Stimulated activated naive CD8-positive, alpha-beta T cell treated with anti-CD3 and anti-CD28 coated beads, Interleukin-15, amount 100 ng/mL, for 72 hours (primary cell): ENCODE measurements at places on chromosomes 2 and 18.

GRCh38 chr18:68803356-68803755 is 5.5 kb downstream of the CCDC102B start:
- no peak for DNase-seq

GRCh38 chr18:67509741-67510391 is 6.7 kb downstream of the DSEL start:
- DNase-seq = no peak

DNA sequence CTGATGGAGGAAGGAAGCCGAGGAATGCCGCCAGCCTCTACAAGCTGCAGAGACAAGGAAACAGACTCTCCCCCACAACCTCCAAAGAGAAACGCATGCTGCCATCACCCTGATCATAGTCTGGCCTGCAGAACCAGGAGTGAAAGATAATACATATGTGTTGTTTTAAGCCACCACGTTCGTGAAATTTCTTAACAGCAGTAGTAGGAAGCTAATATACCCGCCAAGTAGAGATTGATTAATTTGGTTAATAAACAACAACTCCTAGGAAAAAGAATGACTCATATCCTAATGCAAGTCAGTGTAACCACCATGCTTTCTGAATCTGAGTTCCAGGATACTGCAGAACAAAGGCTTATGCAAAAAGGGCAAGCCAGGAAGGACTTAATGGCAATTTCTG is 36.6 kb downstream of the LONRF2 start:
- DNase-seq = no peak

- DNase-seq = no peak
These were observed 35.2 kb upstream of the TEX51 start for GRCh38 chr2:126863336-126864015.

GRCh38 chr18:27713738-27714095 is 463.2 kb downstream of the CDH2 start:
- DNase-seq = no peak

DNA sequence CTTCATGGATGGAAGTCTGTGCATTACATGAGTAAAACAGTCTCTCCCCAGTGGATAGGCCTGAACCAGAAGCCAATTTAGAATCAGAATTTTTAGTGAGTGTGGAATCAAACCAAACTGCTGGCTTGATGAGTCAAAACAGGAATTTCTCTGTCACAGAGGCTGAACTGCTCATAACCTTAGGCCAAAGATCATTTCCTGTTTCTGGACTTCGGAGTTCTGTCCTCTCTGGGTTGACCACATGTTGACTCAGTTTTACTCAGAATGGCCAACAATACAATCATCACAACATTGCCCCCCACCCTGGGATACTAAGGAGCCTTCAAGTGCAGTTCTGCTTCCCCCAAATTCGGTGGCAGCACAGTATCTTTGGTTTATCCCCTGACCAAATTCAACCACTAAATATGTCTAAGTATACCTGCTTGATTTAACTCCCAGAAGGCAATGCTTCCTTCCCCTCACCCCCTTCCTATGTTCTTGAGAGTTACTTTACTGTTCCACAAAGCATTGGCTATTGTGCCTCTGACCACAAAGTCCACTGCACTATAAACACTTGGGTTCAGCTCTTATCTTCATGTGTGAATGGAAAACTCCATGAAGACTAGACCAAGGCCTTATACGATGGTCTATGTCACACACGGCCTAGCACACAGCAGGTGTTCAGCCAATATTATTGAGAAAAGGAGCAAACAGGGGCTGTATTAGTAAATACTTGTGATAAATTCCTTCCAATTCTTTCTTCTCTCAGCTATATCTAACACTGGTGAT is 67.8 kb downstream of the NXPH2 start:
- DNase-seq = no peak

GRCh38 chr2:23561088-23561487 is 176.1 kb downstream of the KLHL29 start:
- no peak for DNase-seq

GRCh38 chr2:121699421-121700333 is 37.0 kb downstream of the NIFK start:
- peak; percentile 81 for DNase-seq

GRCh38 chr18:76255070-76255683 is 239.9 kb downstream of the ZNF516 start:
- no peak for DNase-seq

- no peak for DNase-seq
These were observed 202.2 kb downstream of the TRIB2 start for GRCh38 chr2:12918835-12919445.

GRCh38 chr2:20572221-20572620 is 78.7 kb downstream of the HS1BP3 start:
- DNase-seq = no peak

GRCh38 chr18:44855681-44856080 is 175.0 kb downstream of the SETBP1 start:
- no peak for DNase-seq

DNA sequence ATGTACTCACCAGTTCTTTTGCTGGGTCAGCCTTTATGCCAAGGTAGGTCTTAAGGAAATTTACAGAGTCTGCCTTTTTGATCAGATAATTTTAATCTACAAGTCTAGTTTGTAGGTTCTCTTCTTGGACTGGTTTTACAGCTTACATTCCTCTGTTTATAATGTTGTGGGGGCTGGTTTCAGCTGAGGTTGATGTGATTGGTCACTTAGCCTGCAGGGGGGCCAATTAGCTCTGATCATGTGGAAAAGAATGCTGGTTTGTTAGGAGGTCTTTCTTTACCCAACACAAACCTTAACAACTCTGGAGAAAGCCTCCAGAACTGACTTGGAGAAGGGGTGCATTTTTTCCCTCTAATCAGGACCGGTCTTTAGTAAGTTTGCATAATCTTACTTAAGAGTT is at the start of gene KCNJ13:
Gene KCNJ13, minus strand, starts transcription at position 131 of the 400 bp plus-strand sequence. CDS start 5,203 bp downstream, outside the sequence.
- no peak for DNase-seq

DNA sequence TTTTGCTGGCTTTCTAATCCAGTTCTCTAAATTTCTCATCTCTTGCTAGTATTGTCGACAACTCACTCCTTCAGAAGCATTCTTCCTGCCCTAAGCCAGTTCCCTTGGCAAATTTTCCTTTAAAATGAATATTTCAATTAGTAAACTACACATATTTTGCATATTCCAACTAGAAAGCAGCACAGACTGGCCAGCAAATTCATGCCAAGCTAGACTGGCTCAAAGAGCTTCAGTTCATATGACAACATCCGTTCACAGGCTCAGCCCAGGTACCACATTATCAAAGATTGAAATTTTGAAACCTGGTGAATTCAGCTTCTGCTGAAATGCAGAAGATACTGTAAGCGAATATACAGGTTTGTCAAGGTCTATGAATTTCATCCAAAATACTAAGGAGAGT is 64.5 kb downstream of the AFF3 start:
- no peak for DNase-seq

DNA sequence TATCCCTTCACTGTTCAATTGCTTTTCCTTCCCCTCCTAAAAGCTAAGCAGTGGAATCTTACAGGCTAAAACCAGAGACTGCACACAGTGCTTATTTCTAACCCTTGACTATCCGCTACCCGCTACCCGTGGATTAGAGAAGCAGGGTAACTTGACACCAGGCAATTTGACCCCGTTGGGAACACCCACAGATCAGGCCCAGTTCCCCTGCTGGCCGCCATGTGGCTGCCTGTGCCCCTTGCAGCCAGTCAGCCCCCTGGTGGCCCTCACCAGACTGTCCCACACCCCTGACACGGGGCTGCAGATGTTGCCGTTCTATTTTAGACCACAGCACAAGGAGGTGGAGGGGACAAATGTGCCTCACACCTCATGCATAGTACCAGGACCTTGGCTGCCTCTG is 74.8 kb downstream of the TXNL1 start:
- DNase-seq = no peak

GRCh38 chr2:65354773-65355172 is 77.6 kb downstream of the SPRED2 start:
- DNase-seq = no peak

- DNase-seq = no peak
These were observed 328.5 kb upstream of the DSEL start for GRCh38 chr18:67845035-67845434.

GRCh38 chr2:43349904-43350303 is 123.5 kb upstream of the ZFP36L2 start:
- no peak for DNase-seq

DNA sequence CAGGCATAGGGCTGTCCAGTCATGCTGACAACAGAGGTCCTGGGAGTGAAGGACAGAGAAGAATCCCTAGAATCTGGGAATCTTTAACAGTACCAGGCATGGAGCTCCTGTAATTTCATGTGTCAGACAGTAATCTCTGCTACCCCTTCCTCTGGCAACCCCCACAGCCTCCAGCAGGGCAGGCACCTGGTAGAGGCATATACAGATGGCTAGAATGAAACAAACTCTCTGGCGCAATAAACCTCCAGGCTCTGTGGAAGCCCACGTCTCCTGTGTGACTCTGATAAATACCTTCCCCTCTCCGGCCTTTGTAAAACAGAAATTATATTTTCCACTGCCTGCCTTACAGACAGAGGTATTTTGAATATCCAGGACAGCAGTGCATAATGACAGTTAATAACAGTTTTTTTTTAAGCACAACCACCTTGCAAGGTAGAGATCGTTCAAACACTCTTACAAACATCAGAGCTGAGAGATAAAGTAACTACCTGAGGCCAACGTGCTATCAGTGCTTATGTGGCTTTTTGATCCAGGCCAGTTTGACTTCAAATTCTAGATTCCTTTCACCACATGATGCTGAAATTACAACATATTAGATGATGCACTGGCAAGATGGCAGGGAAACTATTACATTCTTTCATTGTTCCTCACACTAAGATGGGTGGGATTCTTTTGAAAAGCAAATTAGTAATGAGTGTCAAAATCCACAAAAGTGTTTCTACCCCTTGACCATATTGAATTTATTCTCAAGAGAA is 47.7 kb upstream of the TMEM247 start:
- DNase-seq = no peak
